ENCODE measurements at places on chromosomes 13 and 19.

- DNase-seq = no peak
Measured at GRCh38 chr19:30154410-30154809, 212.4 kb downstream of the URI1 start.

DNA sequence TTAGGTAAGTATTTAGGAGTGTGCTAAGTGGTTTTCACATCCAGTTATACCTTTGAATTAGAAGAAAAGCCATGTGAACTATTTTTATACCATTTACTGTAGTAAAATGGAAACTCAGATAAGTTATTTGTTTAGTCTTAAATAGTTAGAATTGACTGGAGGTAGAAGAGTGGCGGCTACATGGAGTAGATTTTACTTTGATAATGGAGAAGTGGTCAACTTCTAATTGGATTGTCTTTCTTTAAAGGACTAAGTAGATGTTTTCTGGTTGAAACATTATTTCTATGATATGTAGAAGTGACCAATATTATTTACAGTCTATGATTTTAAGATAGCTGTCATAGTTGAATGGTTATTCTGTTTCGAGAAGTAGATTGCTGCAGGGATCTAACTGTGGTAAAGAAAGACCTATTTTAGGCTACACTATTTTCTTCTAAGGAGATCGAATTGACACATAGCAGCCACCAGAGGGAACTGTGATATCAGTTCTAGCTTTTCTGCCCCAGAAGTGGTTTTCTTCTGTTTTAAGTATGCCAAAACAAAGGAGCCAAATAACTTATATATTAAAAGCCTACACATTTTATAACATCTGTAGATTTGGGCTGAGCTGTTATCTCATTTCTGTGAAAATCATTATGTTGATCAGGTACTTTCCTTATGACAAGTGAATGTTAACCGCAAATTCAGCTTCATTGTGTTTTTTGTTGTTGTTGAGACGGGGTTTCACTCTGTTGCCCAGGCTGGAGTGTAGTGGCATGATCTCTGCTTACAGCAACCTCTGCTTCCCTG is 26.1 kb downstream of the ZMYM2 start:
- no peak for DNase-seq

DNA sequence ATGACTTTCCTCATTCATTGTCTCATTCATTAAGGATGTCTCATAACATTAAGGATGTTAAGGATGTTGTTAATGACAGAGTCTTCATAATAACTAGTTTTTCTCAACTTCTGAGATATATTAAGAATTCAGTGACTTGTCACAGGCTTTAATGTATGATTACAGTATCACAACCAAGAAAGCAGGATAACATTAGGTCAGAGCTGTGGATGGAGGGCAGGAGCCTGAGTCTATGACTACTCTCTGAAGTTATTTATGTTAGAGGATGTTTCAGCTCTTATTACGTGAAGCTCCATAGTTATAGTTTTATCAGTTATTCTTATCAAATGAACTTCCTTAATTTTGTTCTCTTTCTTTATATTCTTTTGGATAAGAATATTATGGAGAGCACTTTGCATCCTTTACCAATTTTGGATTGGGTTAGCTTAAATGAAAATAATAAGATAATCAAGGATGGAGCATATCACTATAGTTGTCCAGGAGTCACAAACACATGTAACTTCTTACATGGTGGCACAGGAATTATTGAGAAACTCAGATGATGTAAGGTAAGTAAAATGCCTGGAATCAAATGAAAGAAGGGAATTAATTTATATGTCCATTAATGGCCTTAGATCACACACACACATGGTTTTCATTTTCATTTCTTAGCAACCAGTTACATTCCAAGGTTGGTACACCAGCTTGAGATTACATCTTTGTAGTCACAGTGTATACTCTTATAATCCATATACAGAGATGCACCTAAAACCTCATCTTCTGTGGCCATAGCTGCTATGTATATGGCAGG is 57.0 kb downstream of the SLC10A2 start:
- no peak for DNase-seq

DNA sequence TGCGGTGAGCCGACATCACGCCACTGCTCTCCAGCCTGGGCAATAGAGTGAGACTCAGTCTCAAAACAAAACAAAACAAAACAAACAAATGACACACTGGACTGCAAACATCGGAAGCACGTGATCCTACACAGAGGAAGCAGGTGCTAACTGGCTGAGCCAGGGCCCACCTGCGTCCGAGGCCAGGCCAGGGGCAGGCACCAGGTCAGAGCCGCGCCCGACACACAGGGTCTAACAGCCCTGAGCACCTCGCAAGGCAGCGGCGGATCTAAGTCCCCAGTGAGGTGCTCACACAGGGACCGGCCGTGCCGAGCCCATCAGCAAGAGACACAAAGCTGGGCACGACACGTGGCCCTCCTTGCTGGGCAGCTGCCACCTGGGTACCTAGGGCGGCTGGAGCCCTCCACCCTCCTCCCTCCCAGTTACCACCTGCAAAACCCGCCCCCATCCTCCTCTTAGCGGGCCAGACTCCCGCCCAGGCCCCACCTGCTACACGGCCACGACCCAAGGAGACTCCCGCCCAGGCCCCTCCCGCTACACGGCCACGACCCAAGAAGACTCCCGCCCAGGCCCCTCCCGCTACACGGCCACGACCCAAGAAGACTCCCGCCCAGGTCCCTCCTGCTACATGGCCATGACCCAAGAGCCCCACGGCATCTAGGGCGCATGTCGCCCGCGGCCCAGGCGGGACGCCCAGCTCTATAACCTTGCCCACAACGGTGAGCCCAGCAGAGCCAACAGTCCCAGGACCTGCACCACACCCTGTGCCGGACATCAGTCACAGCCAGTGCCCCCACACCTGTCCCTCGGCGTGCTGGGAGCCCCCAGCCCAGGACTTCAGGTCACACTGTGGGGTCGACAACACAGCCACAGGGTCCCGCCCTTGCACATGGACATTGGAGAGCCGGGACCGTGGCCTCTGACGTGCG is 15.6 kb downstream of the AP3D1 start:
- peak; percentile 61 for DNase-seq

- no peak for DNase-seq
Measured at GRCh38 chr13:34335014-34336007, 517.4 kb downstream of the RFC3 start.

- DNase-seq = no peak
Measured at GRCh38 chr13:97757807-97758206, 195.7 kb upstream of the IPO5 start.

GRCh38 chr13:34943436-34944273 is 1.6 kb downstream of the NBEA start:
- peak; percentile 46 for DNase-seq

DNA sequence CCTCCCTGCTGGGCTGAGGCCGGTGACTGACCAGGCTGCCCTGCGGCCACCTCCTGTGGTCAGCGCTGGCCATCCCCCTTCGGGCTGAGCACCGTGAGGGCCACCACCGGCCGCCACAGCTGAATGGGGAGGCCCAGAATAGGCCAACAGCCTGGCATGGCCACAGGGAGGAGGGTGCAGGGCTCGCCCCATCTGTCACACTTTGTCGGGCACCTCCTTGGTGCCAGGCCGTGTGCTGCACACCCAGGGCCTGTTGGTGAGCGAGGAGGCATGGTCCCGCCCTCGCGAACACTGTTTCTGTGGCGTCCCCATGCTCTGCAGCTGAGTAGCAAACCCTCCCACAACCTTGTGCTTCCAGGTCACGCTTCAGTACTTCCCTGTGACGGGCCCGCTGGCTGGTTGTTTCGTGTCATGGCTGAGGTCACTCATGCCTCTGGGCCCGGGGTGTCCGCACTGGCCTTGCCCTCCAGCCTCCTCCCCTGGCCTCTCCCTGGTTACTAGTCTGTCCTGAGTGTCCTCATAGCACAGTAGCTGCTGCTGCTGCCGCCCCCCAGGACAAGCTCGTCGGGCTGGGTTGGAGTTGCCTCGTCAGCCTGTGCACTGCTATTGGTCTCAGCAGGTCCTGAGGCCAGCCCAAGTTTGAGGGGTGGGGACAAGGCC is 15.2 kb downstream of the EPN1 start:
- no peak for DNase-seq

GRCh38 chr13:40145139-40145538 is 489.7 kb downstream of the COG6 start:
- DNase-seq = no peak

- no peak for DNase-seq
Measured at GRCh38 chr19:2912306-2912705, 11.6 kb downstream of the ZNF57 start.

GRCh38 chr13:94115054-94115453 is 364.4 kb downstream of the DCT start:
- no peak for DNase-seq

- DNase-seq = peak; percentile 59
Measured at GRCh38 chr19:4606921-4607678, 32.2 kb upstream of the TNFAIP8L1 start.

DNA sequence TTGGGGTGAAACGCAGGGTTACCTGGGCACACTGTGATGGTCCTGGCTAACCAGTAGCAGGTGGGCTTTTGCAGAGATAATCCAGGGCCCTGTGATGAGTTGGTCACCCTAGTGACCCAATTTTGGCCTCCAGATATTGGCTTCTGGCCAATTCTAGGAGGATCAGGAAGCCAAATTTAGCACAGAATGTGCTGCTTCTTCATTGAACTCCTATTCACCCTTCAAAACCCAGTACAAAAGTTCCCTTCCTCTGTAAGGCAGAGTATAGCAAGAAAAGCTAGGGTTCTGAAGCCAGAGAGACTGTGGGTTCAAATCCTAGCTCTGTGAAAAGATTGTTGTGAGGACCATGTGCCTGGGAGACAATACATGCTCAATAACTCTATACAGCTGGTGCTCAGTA is 70.8 kb downstream of the INSR start:
- no peak for DNase-seq

- no peak for DNase-seq
Measured at GRCh38 chr13:43728421-43728820, 58.4 kb downstream of the ENOX1 start.

DNA sequence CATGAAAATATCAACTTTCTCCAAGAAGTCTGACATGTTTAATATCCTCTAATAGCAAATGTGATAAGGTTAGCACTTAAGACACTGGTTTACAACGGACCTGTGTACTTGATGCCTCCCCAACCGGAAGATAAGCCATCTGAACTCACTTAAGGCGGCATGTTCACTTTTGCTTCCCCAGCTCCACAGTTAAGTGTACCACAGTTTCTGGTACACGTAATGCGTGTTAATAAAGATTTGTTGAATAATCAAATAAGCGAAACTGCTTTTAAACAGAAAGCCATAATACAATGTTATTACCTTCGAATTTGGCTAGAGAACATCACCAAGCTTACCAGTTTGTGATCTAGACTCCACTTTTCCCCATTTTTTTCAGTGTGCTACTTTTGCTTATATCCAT is 1.4 kb upstream of the PAN3 start:
- DNase-seq = no peak

GRCh38 chr13:40056898-40057619 is 401.6 kb downstream of the COG6 start:
- DNase-seq = no peak

GRCh38 chr13:93173654-93174053 is 53.0 kb upstream of the GPC6 start:
- no peak for DNase-seq

GRCh38 chr19:46495786-46496099 is at the start of gene PNMA8B:
Gene PNMA8B (minus strand): TSS chr19:46495867. CDS start chr19:46495465, 402 bp downstream.
- no peak for DNase-seq

DNA sequence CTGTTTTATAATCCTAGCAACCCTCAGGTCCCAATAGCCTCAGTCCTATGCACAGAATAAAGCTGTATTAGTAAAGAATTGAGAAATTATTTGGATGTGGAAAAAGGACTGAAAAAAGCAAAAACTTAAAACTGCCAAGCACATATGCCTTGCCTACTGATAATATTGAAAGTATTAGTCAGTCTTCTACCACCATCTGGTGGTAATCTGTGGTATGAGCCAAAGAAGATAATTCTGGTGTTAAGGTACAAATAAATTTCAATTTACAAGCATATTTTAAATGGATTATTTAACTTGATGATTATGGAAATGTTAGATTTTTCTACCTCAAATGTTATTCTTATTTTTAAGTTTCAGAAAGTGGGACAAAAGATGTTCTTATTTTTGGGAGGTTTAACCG is 460.3 kb upstream of the KLHL1 start:
- peak; percentile 9 for DNase-seq

GRCh38 chr19:29812881-29813275 is 1.1 kb downstream of the CCNE1 start:
- no peak for DNase-seq

GRCh38 chr13:100646030-100646673 is 28.4 kb downstream of the TMTC4 start:
- no peak for DNase-seq

DNA sequence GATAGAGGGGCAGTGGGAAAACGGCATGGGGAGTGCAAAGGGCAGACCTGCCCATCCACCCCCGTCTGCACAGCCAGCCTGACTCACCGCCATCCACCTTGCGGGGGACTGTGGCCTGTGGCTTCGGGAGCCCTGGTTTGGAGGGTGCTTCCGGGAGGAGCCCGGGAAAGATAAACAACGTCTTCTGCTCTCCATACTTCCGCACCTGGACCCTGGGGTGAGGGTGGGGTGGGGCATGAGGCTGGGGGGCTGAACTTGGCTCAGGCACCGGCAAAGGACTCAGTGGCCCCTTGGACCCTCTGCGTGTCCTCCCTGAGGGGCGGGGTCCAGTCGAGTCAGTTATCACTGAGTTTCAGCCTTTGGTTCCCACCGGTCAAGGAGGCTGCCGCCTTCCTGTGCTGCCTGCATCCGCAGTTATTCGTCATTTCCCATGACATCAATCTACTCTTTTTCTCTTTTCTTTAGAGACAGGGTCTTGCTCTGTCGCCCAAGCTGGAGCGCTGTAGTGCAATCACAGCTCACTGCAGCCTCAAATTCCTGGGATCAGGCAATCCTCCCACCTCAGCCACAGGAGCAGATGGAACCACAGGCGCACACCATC is 3.2 kb downstream of the GPR108 start:
- DNase-seq = no peak

DNA sequence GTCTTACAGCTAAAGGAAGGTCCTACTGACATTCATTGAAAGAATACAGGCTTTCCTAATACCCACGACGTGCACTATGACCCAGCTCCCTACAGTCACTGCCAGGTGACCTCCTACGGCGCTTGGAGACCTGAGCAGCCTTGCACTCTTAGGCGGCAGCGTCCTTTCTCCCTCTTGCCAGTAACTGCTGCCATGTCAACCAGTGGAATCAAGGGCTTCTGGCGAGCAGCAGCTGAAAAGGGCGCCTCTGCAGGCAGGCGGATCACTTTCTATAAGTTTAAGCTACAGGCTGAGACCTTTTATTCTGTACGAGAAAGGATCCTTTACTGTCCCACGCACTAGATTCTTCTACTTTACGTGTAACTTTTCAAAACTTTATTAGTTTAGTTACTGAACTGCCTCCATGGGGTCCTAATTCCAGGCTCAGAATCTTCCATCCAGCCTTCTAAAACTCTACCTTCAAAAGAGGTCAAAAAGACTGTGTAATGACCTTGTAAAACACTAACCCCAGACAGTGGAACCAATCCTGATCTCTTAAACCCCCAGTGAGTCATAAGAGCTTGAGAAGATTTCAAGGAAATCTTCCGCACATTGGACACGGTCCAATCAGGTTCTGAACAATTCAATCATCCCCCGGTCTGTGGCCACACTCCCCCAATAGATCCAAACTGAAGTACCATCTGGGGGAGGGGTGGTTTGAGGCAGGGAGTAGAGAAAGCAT is 1.9 kb downstream of the KCTD12 start:
- DNase-seq = peak; percentile 51

- no peak for DNase-seq
Measured at GRCh38 chr13:29187584-29187983, 367.4 kb downstream of the MTUS2 start.

- no peak for DNase-seq
Measured at GRCh38 chr13:108594153-108594552, 35.3 kb upstream of the MYO16 start.

GRCh38 chr13:109918179-109918711 is 131.9 kb upstream of the IRS2 start:
- no peak for DNase-seq

GRCh38 chr19:14473073-14473977 is 1.8 kb downstream of the PTGER1 start:
- DNase-seq = no peak

Measured in SHP77 treated with DMSO at 0.1 percent for 48 hours (cell line).